ENCODE measurements at places on chromosomes 6 and 20. TPM values are rescaled to one million over a fixed set of nuclear protein-coding genes. Genes with fewer than 3 reads are reported as not detected.

- no peak for DNase-seq
These were observed 54.4 kb upstream of the SIRPG start for GRCh38 chr20:1711826-1712601.

GRCh38 chr6:112335736-112336135, 11.4 kb upstream of the RFPL4B start:
- DNase-seq = no peak

- DNase-seq = no peak
These were observed 151.4 kb upstream of the CHD6 start for GRCh38 chr20:41769592-41770018.

DNA sequence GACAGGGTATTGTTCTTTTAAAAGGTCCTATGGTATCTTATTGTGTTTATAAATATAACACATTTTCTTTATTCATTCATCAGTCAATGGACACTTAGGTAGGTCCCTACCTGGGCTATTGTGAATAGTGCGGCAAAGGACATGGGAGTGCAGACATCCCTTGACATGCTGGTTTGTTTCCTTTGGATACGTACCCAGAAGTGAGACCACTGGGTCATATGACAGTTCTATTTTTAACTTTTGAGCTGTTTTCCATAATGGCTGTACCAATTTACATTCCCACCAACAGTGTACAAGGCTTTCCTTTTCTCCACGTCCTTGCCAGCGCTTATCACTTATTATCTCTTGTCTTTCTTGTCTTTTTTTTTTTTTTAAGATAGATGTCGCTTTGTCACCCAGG, 627.5 kb downstream of the PRKN start:
- no peak for DNase-seq

- no peak for DNase-seq
These were observed 219.6 kb downstream of the CD83 start for GRCh38 chr6:14337152-14337551.

GRCh38 chr6:99473730-99474129, 41.5 kb downstream of the USP45 start:
- DNase-seq = no peak

The CCN2 gene
- total RNA-seq = 33.0 TPM

DNA sequence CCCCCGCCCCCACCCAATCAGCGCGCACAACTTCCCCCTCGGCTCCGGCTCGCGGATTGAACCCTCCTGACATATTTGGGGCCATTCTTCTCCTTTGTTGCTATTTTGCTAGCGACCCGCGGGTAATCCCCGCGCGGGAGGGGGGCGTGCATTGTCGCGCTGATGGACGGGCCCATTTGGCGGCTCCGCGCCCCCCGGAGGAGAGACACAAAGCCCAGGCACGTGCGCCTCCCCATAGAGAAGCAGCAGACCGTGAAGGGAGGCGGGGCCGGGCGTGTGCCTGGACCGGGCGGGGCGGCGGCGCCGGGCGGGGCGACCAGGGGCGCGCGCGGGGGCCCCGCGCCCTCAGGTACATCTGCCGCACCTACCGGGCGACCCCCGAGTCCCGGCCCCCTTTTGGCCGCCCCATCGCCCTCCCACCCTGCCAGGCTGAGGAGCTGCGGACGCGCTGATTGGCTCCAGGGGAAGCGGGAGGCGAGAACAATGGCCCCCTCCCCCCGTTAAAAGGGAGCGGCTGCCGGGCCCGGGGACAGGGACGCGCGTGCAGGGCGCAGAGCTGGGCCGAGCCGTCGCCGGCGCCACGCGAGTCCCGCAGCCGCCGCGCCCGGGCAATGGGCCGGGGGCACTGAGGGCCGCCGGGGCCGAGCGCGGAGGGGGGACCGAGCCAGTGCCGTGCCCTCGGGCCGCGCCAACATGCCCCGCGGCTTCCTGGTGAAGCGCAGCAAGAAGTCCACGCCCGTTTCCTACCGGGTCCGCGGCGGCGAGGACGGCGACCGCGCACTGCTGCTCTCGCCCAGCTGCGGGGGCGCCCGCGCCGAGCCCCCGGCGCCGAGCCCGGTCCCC, at the start of gene INSM1:
Gene INSM1 (plus strand): TSS at position 530 of the 843 bp plus-strand sequence. CDS start 164 bp downstream, at position 694.
- no peak for DNase-seq

- no peak for DNase-seq
These were observed at the start of gene ENPP3 for GRCh38 chr6:131636880-131637792. Gene ENPP3 (plus strand): TSS chr6:131637302. CDS start chr6:131637385, 83 bp downstream.

DNA sequence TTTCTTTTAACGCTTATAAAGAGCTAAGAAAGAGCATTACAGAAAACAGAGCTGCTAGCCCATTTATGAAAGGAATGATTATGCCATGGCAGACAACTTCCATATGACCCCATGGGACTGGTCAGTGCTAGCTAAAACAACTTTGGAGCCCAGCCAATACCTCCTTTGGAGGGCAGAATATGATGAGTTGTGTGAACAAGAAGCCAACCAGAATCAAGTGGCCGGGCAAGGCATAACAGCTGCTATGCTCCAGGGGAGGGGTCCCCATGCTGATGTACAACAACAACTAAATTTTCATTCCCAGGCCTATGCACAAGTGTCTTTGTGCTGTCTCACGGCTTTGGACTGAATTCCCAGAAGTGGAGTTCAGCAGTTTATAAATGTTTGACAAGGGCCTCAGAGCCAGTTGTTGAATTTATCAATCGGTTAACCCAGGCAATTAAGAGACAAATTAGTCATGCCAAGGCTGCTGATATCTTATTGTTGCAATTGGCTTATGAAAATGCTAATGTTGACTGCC, 65.0 kb upstream of the ASCC3 start:
- no peak for DNase-seq

DNA sequence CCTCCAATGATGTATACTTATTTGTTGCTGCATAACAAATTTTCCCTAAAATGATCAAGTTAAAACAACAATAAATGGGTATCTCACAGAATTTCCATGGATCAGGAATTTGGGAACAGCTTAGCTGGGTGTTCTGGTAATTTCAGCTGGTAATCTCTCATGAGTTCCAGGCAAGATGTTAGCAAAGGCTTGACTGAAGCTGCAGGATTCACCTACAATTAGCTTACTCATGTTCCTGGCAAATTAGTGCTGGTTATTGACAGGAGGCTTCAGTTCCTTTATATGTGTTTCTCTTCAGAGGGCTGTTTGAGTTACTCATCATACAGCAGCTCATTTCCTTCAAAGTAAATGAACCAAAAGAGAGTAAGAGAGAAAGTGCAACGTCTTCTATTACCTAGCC, 506.3 kb upstream of the IMPG1 start:
- DNase-seq = no peak

DNA sequence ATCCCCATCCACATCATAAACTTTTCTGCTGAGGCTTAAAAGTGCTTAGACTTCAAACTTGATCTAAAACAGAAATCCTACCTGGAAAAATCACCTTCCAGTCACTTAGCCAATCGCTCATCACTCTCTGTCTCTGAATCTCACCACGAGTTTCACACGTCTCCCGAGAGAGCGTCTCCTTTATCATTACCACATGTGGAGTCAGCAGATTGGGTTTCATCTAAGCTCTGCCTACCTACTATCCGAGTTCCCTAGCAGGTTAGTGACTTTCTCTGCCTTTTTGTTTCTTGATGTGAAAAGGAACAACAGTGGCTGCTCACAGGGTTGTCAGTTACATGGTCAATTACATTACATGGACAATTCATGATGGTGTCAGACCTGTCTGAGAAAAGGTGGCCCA, 286.2 kb downstream of the ESR1 start:
- DNase-seq = no peak

GRCh38 chr6:168198302-168199180, 119.5 kb upstream of the FRMD1 start:
- no peak for DNase-seq

DNA sequence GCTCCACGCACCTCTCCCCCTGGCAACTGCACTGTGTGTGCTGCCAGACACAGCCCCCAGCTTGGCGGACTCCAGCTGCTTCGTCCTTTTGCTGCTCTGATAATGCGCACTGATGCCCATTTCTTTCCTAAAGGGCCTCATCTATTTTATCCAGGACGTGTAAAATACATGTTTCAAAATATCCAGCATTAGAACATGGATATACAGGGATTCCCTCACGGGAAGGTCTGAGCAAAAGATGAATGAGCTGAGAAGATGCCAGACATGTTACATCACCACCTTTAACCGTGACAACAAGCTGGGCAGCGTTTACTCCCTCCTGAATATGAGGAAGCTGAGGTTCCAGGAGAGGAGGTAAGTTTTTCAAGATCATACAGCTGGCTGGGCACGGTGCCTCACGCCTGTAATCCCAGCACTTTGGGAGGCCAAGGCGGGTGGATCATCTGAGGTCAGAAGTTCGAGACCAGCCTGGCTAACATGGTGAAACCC, 32.8 kb downstream of the TNXB start:
- DNase-seq = no peak

- no peak for DNase-seq
These were observed 333.8 kb downstream of the TFAP2A start for GRCh38 chr6:10081075-10081474.
